BE2C (cell line): ENCODE measurements at places on chromosomes 3 and 15.

GRCh38 chr15:67976506-67977073, 77.5 kb upstream of the PIAS1 start:
- no peak for DNase-seq

GRCh38 chr3:129796146-129796545, 97.4 kb downstream of the TMCC1 start:
- no peak for DNase-seq

DNA sequence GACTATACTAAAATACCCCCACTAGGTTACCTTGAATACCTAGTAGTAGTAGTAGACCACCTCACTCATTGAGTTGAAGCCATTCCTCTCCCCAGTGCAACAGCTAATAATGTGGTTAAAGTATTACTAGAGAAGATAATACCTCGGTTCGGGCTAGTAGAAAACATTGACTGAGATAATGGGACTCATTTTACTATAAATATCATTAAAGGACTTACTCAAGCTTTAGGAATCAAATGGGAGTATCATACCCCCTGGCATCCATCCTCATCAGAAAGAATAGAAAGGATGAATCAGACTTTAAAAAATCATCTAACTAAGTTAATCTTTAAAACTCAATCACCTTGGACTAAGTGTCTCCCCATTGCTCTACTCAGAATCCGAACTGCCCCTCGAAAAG, 49.0 kb upstream of the CACNA2D3 start:
- no peak for DNase-seq

DNA sequence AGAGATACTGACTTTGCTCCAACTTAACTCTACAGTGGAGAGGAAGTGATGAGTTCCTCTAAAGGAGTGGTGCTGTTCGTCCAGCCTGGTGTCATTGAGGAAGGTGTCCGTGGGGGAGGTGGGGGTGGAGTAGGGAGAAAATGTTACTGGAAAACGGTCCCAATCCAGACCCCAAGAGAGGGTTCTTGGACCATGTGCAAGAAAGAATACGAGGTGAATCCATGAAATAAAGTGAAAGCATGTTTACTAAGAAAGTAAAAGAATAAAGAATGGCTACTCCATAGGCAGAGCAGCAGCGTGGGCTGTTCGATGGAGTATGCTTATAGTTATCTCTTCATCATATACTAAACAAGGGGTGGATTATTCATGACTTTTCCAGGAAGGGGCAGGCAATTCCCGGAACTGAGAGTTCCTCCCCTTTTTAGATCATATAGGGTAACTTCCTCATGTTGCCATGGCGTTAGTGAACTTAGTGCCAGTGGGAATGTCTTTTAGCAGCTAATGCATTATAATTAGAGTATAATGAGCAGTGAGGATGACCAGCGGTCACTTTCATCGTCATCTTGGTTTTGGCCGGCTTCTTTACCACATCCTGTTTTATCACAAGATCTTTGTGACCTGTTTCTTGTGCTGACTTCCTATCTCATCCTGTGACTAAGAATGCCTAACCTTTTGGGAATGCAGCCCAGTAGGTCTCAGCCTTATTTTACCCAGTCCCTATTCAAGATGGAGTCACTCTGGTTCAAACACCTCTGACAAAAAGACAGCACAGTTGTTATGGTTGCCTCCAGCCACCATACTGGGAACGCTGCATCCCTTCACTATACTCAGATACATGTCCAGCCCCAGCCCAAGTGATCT, 38.6 kb downstream of the CLEC3B start:
- no peak for DNase-seq

DNA sequence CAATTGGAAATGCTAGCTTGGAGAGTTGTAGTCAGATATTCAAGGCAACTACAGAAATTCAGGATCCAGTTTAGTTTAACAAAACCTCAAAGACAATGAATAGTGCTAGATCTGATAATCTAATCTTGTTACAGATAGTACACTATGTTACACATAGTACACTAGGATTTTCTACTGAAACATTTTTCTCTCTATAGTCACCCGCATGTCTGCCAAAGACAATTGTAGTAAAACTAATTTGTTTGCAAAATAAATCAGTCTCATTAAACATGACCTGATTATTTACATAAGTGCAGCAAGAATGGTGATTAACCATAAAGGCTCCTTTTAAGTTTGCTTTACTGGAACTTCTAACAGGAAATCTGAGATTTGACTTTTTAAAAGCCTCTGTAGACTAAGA, 52.0 kb downstream of the ILDR1 start:
- no peak for DNase-seq

DNA sequence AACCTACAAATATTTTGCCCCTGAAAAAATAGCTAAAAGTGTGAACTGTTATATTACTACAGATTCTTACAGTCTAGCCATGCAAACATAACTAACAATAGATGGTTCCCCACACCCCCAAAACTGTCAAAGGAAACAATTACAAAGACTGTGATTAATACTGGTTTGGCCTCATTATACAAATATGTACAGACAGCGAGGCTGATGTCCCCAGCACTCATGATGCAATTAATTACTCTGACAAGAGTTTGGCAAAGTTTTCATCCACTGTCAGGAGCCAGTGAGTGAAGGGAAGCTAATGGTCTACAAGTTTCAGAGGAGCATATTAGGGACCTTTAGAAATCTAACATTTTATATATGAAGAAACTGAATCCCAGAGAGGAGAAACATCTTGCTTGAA, 61.0 kb downstream of the HMG20A start:
- DNase-seq = no peak

GRCh38 chr15:35329521-35329961, 216.4 kb downstream of the DPH6 start:
- no peak for DNase-seq

GRCh38 chr3:6803619-6804018, 57.3 kb upstream of the GRM7 start:
- no peak for DNase-seq

- no peak for DNase-seq
Measured at GRCh38 chr3:171878461-171879225, 35.5 kb downstream of the TMEM212 start.

DNA sequence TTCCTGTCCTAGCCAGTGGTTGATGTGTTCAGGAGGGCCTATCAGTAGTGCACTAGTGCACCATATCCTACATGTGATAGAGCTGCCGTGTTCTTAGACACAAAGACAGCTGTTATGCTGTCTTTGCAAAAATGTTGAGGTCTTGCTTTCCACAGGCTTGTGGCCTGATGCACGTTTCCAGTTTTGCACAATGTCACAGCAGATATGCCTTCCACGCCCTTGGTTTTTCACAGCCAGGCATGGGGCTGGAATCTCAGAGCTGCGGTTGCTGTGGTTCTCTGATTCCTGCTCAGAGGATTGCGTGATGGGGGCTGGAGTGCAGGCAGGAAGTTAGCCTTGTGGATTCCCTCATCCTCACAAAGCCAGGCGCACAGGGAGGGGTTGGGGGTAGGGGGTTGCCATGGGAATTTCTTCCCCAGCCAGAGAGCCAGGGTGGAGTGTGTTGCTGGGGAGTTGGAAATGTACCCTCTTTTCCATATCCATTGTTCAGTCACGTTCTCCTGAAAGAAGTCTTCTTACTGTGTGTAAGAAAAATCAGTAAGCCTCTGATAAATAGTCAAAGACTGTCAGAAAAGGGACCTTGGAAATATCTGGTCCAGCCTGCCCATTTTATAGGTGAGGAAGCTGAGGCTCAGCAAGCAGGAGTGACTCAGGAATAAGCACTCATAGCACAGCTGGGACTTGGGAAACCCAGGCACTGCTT, 79.4 kb downstream of the SMAD3 start:
- no peak for DNase-seq

DNA sequence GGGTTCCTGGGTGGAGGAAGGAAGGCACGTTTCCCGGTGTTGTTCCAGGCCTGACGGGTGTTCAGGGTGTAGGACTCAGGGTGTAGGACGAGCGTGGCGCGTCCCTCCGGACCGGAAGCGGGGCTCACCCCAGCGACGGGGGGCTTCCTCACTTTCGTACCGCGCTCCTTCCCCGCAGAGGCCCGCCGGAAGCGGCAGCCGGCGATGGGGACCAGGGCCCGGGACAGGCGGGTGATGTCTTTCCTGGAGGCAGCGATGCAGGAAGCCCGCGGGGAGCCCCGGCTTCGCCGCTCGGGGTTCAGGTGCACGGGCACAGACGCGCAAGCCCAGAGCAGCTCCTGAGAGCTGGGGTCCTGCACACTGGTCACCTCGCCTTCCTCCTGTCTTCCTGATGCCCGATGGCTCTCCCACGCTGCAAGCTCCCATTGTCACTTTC, 13.4 kb downstream of the FOXL2NB start:
- DNase-seq = no peak

GRCh38 chr15:100111125-100112060, 230.4 kb downstream of the ADAMTS17 start:
- DNase-seq = peak; percentile 67

- no peak for DNase-seq
Measured at GRCh38 chr3:57192028-57192427, 7.8 kb downstream of the HESX1 start.

GRCh38 chr15:48475600-48476395, 144.6 kb downstream of the DUT start:
- DNase-seq = no peak

- no peak for DNase-seq
Measured at GRCh38 chr3:78832785-78833204, 935.0 kb downstream of the ROBO1 start.

- DNase-seq = no peak
Measured at GRCh38 chr3:57803647-57804081, 47.6 kb downstream of the SLMAP start.

DNA sequence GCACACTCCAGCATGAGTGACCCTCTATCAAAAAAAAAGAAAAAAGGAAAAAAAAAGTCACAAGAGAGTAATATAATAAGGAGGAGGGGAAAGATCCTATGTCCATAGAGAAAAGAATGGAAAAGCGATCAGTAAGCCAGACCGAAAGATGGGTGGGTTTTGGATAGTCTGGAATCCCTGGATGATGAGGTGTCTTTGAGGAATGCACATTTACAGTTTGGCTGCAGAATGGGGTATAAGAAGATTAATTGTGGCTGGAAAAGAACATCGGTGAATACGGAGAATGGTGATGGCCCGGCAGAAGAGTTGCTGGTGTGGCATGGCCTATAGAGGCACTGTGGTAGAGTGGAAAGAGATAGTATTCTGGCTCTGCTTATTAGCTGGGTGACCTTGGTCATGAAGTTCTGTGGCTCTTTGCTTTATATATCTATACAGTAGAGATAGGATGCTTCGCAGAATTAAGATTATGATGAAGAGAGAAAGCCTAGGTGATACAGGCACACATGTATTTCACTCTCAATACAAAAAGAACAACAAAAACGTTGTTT, 187.9 kb downstream of the AKAP13 start:
- no peak for DNase-seq
